ENCODE measurements at places on chromosomes 7 and 10.
A peak's percentile ranks its signal among the peaks of the same experiment; 100 is the strongest.

GRCh38 chr10:51433949-51434475 lies 265.4 kb downstream of the CSTF2T start:
- no peak for DNase-seq

DNA sequence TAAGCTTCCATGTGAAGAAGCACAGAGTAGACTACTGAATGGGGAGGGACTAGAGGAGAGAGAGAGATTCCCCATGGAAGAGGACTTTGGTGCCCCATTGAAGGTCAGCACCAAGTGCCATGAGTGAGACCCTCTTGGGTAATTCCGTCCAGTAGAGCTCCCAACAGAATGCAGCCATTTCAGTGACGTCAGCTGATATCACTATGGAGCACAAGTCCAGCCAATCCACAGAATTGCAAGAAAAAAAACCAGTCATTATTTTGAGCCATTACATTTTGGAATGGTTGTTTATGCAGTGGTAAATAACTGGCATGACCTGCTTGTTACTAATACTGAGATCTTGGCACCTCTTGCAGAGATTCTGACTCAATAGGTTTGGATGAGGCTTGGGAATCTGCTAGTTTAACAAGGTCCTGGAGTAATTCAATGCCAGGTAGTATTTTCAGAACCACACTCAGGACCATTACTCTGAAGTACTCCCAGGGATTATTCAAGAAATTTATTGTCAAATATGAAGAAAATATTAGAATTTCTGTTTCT lies 52.6 kb upstream of the SP8 start:
- DNase-seq = no peak

GRCh38 chr10:35432781-35433338 lies 96.6 kb downstream of the CCNY start:
- DNase-seq = no peak

DNA sequence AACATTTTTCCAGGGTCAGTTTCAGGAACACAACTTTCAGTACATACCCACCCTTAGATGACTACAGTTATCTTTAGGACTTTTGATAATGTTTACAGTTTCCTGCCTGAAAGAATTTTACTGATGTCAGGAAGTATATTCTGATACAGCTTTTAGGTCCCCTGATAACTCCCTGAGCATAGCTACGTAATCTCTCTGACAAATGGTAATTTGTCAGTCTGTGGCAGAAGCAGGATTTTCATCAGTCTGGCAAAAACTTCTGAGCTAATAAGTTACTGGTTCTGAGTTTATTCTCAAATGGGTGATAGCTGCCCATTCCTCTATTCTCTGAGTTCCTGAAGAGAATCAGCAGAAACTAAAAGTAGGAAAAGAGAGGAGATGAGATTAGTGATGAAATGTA lies 270.1 kb upstream of the MTPN start:
- no peak for DNase-seq

DNA sequence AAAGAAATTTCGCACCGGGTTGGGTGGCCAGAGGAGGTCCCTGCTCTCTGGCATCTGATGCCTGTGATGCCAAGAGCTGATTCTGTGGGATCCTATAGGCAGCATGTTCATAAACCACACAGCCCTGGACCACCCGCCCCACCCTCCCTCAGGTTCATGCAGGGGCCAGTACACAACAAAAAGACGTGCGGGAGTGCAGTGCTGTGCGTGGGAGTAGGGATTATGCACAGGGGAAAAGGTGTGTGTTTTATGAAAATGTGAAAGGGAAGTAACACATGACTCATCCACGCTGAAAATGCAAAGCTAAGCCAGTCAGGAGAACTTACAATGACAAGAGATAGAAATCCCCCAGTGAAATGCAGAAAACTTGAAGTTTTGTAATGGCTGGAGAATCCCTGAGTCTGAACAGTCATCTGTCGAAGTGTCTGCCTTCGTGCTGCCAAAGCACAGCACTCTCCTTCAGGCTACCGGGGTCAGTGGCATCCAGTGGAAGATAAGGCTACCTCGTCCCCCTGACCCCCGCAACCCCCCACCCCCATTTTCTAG lies 1.1 kb downstream of the KIAA1217 start:
- peak; percentile 52 for DNase-seq

DNA sequence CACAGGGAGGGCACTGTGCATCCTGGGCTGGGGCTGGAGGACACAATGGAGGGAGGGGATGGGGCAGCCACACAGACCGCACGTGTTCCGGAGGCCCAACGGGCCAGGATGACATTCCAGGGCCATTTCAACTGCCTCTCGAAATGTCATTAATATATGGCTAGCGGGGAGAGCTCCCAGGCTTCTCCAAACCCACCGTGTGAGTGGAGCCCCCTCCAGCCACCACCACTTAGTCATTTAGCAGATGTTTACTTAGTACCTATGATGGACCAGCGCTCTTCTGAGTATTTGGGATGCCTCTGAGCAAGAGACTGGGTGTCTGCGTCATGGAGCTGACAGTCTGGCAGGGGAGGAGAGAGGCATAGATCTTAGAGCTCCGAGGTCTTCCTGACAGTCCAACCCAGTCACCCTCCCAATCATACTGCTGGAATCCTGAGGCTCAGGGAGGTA lies 107.3 kb downstream of the ZMIZ1 start:
- DNase-seq = no peak

- no peak for DNase-seq
Measured at GRCh38 chr10:77027576-77027975, 610.0 kb downstream of the KCNMA1 start.
